ENCODE measurements at places on chromosomes 7 and 10. TPM values are rescaled to one million over a fixed set of nuclear protein-coding genes. Genes with fewer than 3 reads are reported as not detected.

Gene TRIM50
- total RNA-seq, result 0.72 TPM

Gene ZWINT
- 13.6 TPM for total RNA-seq

GRCh38 chr7:24920451-24921361 lies 59.3 kb downstream of the OSBPL3 start:
- no peaks in the 10 kb centered on the region for H3K36me3 ChIP-seq

DNA sequence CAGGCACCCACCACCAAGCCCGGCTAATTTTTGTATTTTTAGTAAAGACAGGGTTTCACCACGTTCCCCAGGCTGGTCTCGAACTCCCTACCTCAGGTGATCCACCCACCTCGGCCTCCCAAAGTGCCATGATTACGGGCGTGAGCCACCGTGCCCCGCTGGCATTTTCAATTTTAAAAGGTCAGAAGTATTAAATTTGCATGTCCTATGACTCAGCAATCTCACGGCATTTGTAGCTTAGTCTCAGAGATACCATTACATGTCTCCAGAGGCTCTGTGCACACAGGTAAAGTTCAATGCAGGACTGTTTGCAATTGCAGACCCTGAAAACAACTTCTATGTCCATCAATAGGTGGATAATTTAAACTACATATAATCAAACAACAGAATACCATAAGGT lies 99.2 kb downstream of the DLG5 start:
- no peak overlapping the region for H3K4me3 ChIP-seq
- peaks cover 80% of the 10 kb centered on the region for H3K36me3 ChIP-seq
- peak overlapping the region; percentile 15 for H3K27ac ChIP-seq
- no peak for DNase-seq
- H3K27me3 ChIP-seq, result no peaks in the 10 kb centered on the region
- H3K4me1 ChIP-seq, result peaks cover 12% of the 10 kb centered on the region

DNA sequence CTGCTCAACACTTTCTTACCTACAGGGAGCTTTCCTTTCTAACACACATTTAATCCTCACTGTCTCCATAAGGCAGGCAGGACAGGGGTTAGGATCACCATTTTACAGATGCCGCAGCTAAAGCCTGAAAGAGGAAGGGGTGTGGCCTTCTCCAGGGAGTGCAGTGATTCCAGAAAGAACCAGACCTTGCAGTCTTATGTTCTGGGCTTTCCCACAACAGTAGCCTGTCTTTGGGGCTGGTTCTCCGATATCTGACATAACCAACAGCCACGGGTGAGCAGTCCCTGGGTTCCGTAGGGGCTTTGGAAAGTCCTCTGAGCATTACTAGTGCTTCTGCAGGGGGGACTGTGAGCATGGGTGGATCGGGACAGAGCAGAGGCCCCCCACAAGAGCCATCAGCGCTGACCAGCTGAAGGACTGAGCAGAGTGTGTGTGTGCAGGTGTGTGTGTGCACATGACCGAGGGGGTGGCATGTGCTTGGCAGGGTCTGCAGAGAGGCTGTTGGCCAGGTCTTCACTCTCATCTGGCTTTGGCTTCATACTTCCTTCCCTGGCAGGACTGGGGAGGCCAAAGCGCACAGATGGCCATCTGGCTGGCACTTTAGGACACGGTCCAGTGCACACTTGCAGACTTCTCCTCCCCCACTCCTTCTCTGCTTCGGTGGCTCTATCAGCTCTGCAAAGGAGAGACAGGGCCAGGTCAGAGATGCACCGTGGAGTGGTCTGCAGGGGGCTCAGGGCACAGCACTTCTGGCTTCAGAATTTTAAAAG lies 400.3 kb downstream of the RPS24 start:
- no peak overlapping the region for H3K27ac ChIP-seq
- H3K4me1 ChIP-seq, result no peaks in the 10 kb centered on the region
- DNase-seq, result no peak
- H3K27me3 ChIP-seq, result peaks cover 4% of the 10 kb centered on the region
- H3K4me3 ChIP-seq, result no peak overlapping the region
- no peaks in the 10 kb centered on the region for H3K36me3 ChIP-seq

DNA sequence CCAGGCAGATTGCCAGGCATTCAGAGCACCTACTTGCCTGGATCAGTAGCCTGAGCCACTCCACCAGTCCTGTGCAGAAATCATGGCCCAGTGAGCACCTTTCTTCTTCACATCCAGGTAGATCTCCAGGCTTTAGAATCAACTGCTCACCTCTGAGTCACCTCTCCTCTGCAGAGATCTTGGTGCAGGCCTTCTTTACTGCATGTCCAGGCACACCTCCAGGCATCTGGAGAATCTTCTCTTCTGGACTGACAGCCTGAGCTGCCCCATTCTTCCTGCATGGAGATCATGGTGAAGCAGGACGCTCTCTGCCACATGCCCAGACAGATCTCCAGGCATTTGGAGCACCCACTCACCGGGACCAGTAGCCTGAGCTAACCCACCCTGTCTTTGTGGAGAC lies 894.5 kb upstream of the MBL2 start:
- DNase-seq, result no peak
- H3K4me3 ChIP-seq, result no peak overlapping the region
- no peak overlapping the region for H3K27ac ChIP-seq
- no peaks in the 10 kb centered on the region for H3K36me3 ChIP-seq

GRCh38 chr7:117092785-117093184 lies 139.5 kb downstream of the ST7 start:
- peaks cover 17% of the 10 kb centered on the region for H3K4me1 ChIP-seq
- no peak overlapping the region for H3K4me3 ChIP-seq
- H3K27me3 ChIP-seq, result no peaks in the 10 kb centered on the region

GRCh38 chr10:108709927-108710722 lies 1213.2 kb downstream of the XPNPEP1 start:
- H3K4me1 ChIP-seq, result no peaks in the 10 kb centered on the region
- H3K27ac ChIP-seq, result no peak overlapping the region
- no peak for DNase-seq

GRCh38 chr10:73879296-73880173 lies 5.2 kb upstream of the CAMK2G start:
- H3K36me3 ChIP-seq, result no peaks in the 10 kb centered on the region
- no peaks in the 10 kb centered on the region for H3K27me3 ChIP-seq
- H3K27ac ChIP-seq, result no peak overlapping the region
- H3K4me1 ChIP-seq, result no peaks in the 10 kb centered on the region
- peak; percentile 84 for DNase-seq

- H3K36me3 ChIP-seq, result no peaks in the 10 kb centered on the region
- no peaks in the 10 kb centered on the region for H3K27me3 ChIP-seq
- no peaks in the 10 kb centered on the region for H3K4me1 ChIP-seq
- DNase-seq, result no peak
- no peak overlapping the region for H3K4me3 ChIP-seq
- no peak overlapping the region for H3K27ac ChIP-seq
Measured at GRCh38 chr7:154996101-154996500, 6.8 kb downstream of the PAXIP1 start.

Gene POM121
- 19.1 TPM for total RNA-seq

Gene C10orf105
- total RNA-seq, result under 0.01 TPM

- H3K27me3 ChIP-seq, result no peaks in the 10 kb centered on the region
- no peak for DNase-seq
- H3K4me3 ChIP-seq, result no peak overlapping the region
- no peak overlapping the region for H3K27ac ChIP-seq
Measured at GRCh38 chr7:41788556-41788955, 85.7 kb upstream of the INHBA start.

GRCh38 chr10:122467701-122468100 lies 6.3 kb downstream of the HTRA1 start:
- H3K27ac ChIP-seq, result no peak overlapping the region
- peaks cover 29% of the 10 kb centered on the region for H3K4me1 ChIP-seq
- H3K27me3 ChIP-seq, result no peaks in the 10 kb centered on the region
- H3K36me3 ChIP-seq, result no peaks in the 10 kb centered on the region
- no peak for DNase-seq

DNA sequence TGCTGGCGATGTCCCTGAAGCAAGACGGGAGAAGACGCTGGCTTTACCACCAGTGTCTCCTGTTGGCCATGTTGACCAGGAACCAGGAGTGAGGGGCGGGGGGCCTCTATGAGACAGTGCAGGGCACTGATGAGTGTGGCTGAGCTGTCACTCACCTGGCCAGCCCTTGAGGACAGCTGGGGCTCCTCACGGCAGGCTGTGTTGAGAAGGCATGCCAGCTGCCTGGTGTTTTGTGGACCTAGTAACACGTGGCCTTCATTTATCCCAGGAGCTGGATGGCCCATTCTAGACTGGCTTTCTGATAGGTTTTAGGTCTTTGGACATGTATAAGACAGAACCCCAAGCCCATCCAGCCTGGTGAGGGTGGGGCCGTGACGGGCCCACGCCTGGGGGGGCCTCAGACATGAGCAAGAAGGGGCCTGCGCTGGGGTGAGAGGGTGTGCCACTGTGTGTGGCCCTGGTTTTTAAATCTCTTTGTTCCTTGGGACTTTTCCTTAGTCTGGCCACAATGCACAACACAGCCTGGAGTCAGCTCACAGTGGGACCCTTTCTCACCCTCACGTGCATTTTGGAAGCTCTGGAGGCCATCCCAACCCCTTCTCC lies 10.5 kb downstream of the RHBDD2 start:
- no peaks in the 10 kb centered on the region for H3K36me3 ChIP-seq
- DNase-seq, result no peak
- peaks cover 30% of the 10 kb centered on the region for H3K4me1 ChIP-seq
- no peaks in the 10 kb centered on the region for H3K27me3 ChIP-seq
- H3K4me3 ChIP-seq, result no peak overlapping the region

GRCh38 chr7:44112231-44112996 lies 8.3 kb downstream of the AEBP1 start:
- H3K4me3 ChIP-seq, result no peak overlapping the region
- DNase-seq, result no peak
- no peaks in the 10 kb centered on the region for H3K27me3 ChIP-seq
- H3K36me3 ChIP-seq, result peaks cover 18% of the 10 kb centered on the region

Gene ADD3
- total RNA-seq, result 118 TPM

Gene GDI2
- 201 TPM for total RNA-seq

- no peak overlapping the region for H3K4me3 ChIP-seq
- H3K4me1 ChIP-seq, result no peaks in the 10 kb centered on the region
- H3K27ac ChIP-seq, result no peak overlapping the region
- no peaks in the 10 kb centered on the region for H3K36me3 ChIP-seq
- H3K27me3 ChIP-seq, result no peaks in the 10 kb centered on the region
Measured at GRCh38 chr7:133491846-133492652, 239.2 kb downstream of the EXOC4 start.

GRCh38 chr7:101171442-101171837 lies 6.1 kb upstream of the VGF start:
- no peak overlapping the region for H3K4me3 ChIP-seq
- H3K4me1 ChIP-seq, result peaks cover 12% of the 10 kb centered on the region
- H3K27me3 ChIP-seq, result peaks cover 77% of the 10 kb centered on the region
- H3K27ac ChIP-seq, result no peak overlapping the region
- H3K36me3 ChIP-seq, result no peaks in the 10 kb centered on the region
- DNase-seq, result no peak

- H3K27me3 ChIP-seq, result no peaks in the 10 kb centered on the region
- H3K4me3 ChIP-seq, result no peak overlapping the region
- no peak overlapping the region for H3K27ac ChIP-seq
- H3K4me1 ChIP-seq, result no peaks in the 10 kb centered on the region
- no peaks in the 10 kb centered on the region for H3K36me3 ChIP-seq
- no peak for DNase-seq
Measured at GRCh38 chr10:26689399-26689798, 8.1 kb upstream of the PDSS1 start.

Gene AGR3
- total RNA-seq, result not detected

GRCh38 chr10:28552775-28553174 lies 19.9 kb downstream of the WAC start:
- peaks cover 77% of the 10 kb centered on the region for H3K4me1 ChIP-seq
- no peaks in the 10 kb centered on the region for H3K36me3 ChIP-seq
- peak overlapping the region; percentile 6 for H3K27ac ChIP-seq
- no peaks in the 10 kb centered on the region for H3K27me3 ChIP-seq
- DNase-seq, result no peak

GRCh38 chr7:79778786-79779770 lies 325.6 kb upstream of the MAGI2 start:
- H3K36me3 ChIP-seq, result no peaks in the 10 kb centered on the region
- no peak overlapping the region for H3K27ac ChIP-seq
- no peaks in the 10 kb centered on the region for H3K4me1 ChIP-seq
- H3K4me3 ChIP-seq, result no peak overlapping the region
- DNase-seq, result no peak
- no peaks in the 10 kb centered on the region for H3K27me3 ChIP-seq

Gene CPN1
- not detected for total RNA-seq

DNA sequence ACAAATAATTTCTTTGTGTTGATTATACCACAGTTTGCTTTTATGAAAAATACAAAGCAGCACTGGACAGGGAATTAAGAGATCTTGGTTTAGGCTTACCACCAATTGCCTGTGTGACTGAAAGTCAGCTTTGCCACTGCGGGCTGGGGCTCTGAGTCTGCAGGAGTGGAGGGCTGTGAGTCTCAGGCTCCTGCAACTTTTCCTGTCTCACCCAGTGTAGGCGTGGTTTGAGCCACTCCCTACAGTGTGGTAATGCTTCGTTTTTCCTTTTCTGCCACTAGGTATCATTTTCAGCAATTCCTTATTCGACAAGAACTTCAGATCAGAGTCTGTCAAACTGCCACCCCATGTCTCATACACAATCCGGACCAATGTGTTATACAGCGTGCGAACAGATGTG lies 180.6 kb downstream of the ABCA13 start:
- DNase-seq, result no peak
- H3K4me1 ChIP-seq, result no peaks in the 10 kb centered on the region
- no peak overlapping the region for H3K4me3 ChIP-seq

DNA sequence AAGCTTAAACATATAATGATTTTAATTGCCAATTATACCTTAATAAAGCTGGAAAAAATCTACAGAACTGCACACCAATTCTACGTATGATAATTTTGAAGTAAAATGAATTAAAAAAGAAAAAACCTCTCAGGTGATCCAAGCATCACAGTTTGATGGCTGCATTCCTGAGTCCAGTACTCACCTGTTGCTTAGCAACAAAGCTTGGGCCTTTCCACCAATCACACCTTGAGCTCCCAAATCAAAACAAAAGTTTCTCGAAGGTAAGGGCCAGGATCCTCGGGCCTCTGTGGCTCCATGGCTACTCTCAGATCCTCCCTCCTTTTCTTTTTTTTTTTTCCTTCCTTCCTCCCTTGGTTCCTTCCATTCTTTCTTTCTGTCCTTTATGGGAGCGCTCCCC lies 137.2 kb upstream of the PCBD1 start:
- no peak overlapping the region for H3K27ac ChIP-seq
- no peaks in the 10 kb centered on the region for H3K4me1 ChIP-seq
- DNase-seq, result no peak
- no peaks in the 10 kb centered on the region for H3K36me3 ChIP-seq

Gene PON3
- total RNA-seq, result 6.6 TPM

Gene VPS37D
- total RNA-seq, result 4.5 TPM
